NCI-H748 treated with DMSO at 0.1 percent for 48 hours (cell line): ENCODE measurements at places on chromosomes 4 and X.

DNA sequence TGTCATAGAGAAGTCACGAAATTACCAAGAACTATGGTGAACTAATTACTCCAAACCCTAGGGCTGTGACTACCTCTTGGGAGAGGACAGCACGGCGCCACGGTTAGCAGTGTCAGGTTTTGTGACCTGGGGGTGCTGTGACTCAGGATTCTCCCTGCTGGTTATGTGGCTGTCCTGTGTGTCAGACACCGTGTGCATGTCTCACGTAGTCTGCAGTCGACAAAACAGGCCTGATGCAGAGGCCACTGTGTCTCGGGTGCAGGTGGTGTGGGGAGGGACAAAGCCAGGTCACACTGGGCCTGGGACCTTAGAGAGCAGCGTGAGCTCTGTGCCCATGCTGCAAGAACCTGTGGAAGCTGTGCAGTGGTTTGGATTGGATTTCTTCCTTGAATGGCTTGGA, 34.1 kb downstream of the TNIP2 start:
- DNase-seq = no peak

- peak; percentile 1 for DNase-seq
Observed at GRCh38 chr4:2186133-2186864, 55.6 kb downstream of the HAUS3 start.

DNA sequence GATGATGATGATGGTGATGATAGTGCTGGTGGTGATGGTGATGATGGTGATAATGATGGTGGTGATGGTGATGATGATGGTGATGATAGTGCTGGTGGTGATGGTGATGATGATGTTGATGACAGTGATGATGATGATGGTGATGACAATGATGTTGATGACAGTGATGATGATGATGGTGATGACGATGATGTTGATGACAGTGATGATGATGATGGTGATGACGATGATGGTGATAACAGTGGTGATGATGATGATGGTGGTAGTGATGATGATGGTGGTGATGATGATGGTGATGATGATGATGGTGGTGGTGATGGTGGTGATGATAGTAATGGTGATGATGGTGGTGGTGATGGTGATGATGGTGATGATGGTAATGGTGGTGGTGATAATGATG, 80.1 kb upstream of the MXRA5 start:
- no peak for DNase-seq

DNA sequence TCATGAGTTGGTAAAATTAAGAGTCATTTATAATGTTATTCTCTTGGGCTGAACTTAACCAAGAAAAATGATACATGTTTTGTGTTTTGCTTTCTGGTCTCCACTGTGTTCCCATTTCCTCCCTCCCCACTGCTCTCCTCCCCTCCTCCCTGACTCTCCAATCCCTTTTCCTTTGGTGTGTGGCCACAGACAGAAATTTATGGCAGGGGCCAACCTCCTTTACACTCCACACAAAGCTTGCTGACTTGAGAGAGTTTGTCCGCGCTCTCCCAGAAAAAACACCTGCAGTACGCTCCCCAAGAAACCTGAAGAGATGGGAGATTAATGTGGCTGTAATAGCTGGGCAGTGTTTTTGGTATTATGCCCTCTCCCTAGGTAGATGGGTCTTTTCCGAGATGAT, 88.9 kb downstream of the ALPK1 start:
- no peak for DNase-seq

- no peak for DNase-seq
Observed at GRCh38 chrX:139120760-139121159, 409.2 kb upstream of the FGF13 start.

DNA sequence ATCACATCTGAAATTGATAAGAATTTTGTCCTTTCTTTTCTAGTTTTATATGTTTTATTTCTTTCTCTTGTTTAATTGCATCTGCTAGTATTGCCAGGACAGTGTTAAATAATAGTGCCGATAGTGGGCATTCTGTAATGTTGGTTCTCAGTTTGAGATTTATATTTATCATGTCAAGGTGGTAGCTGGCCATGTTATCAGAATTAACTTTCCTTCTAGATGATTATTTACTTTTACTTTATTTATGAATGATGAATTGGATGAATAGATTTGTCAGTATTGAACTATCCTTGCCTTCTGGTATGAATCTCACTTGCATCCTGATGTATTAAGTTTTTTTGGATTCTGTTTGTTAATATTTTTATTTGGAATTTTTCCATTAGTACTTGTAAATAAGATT, 42.7 kb downstream of the METAP1 start:
- DNase-seq = no peak

GRCh38 chrX:74535408-74536151, 78.8 kb downstream of the RLIM start:
- DNase-seq = peak; percentile 29

GRCh38 chr4:57373991-57374390, 263.8 kb upstream of the IGFBP7 start:
- DNase-seq = no peak

- no peak for DNase-seq
Observed at GRCh38 chr4:42642845-42643615, 13.9 kb downstream of the ATP8A1 start.

GRCh38 chrX:1564750-1565683, 26.4 kb upstream of the AKAP17A start:
- DNase-seq = no peak

DNA sequence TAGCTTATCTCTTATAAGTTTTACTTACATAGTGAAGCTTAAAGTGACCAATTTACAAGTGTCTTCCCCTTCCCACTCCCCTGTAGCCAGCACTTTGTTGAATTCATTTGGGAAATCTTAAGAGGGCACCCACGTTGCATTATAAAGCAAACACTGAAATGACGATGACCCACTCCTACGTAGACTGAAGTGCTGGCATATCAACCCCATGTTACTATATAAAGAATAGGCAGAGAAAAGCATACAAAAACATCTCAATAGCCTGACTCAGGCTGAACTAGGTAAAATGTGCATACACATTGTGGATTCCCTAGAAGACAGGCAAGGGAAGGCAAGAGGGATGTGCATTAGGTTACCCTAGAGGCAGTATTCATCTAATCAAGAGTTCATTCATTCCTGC, 313.4 kb downstream of the TENM3 start:
- no peak for DNase-seq

- DNase-seq = no peak
Observed at GRCh38 chr4:143294710-143295275, 41.9 kb upstream of the GAB1 start.

DNA sequence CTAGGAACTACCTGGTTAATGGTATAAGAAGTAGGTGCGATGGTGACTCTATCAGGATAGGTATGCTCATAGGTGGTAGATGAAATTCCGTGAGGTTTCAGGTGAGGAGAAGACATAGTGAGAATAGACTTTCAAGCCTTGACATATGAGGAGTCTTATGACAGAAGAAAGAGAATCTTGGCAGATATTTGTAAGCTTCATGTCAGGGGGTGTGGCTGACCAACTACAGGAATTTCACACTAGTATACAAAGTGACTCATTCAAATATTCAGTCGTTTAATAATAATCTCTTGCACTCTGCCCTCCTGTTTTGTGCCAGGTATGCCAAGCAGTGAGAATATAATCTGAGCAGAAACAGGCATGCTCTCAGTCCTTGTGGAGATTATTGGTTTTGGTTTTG, 22.8 kb downstream of the PACRGL start:
- no peak for DNase-seq

DNA sequence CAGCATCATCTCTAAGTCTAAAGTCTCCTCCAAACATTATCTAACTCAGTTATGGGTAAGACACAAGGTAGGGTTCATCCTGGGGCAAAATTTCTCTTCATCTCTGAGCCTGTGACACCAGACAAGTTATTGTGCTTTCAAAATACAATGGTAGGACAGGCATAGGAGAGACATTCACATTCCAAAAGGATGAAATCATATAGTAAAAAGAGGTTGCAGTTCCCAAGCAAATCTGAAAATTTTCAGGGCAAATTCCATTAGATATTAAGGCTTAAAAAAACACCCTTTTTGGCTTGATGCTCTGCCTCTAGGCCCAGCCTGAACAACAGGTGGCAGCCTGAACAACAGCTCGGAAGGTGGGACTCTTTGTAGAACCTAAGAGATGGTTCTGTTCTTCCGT, 448.3 kb upstream of the SLIT2 start:
- no peak for DNase-seq

GRCh38 chr4:29153642-29154041, 1566.5 kb upstream of the PCDH7 start:
- DNase-seq = no peak

- DNase-seq = no peak
Observed at GRCh38 chr4:17332478-17332877, 179.4 kb downstream of the QDPR start.
